ENCODE measurements at places on chromosomes 4 and X. TPM values are rescaled to one million over a fixed set of nuclear protein-coding genes. Genes with fewer than 3 reads are reported as not detected.
A peak's percentile ranks its signal among the peaks of the same experiment; 100 is the strongest.

Gene CD38
- total RNA-seq, result 12.0 TPM

- H3K27ac ChIP-seq, result peak overlapping the region; percentile 42
- H3K27me3 ChIP-seq, result no peaks in the 10 kb centered on the region
- DNase-seq, result no peak
- no peak overlapping the region for H3K4me3 ChIP-seq
- H3K4me1 ChIP-seq, result peaks cover 24% of the 10 kb centered on the region
Observed at GRCh38 chr4:2651998-2652397, 104.1 kb downstream of the TNIP2 start.

Gene DCAF16
- 33.9 TPM for total RNA-seq

DNA sequence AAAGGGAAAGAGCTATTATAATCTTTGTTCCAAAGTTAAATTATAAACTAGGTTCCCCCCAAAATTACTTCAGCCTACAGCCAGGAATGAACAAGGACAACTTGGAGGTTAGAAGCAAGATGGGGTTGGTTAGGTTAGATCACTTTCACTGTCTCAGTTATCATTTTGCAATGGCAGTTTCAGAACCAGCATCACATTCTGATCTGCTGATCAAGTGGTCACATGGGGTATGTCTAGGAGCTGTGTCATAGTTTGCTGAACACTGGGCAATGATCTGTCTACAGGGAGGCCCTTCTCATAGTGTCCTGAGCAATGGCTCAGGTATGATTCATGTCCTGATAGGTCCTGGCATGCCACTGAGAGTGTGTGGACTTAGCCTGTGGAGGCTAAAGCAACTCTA is 41.6 kb upstream of the XIAP start:
- H3K27ac ChIP-seq, result no peak overlapping the region
- no peak overlapping the region for H3K4me3 ChIP-seq
- H3K27me3 ChIP-seq, result no peaks in the 10 kb centered on the region
- peaks cover 2% of the 10 kb centered on the region for H3K4me1 ChIP-seq

DNA sequence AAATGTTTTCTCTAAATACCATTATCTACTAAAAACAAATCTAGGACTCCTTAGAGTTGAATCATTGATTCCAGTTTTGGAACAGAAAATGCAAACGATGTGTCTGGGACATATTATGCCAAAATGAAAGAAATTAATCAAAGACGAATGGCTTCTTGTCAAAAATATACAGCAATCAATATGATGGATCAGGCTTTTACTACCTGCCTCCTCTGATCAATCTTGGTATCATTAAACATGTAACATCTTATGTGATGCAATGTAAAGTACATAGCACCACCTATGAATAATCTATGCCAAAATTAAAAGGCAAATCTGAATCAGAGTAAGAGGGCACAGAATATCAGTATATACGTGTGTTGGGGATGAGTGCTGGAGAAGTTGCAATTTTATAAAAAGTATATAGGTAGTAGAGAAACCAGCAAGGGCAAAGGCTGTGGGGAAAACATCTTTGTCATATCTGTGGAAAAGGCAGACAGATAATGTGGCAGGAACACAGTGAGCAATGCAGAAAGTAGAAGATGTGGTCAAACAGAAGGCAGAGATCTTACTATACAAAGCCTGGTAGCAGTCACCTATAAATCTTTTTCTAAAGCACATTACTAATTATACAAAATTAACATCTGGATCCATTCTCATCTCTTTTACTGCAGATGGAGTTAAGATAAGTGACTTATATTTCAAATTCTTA is 152.7 kb downstream of the ANTXR2 start:
- no peak overlapping the region for H3K4me3 ChIP-seq
- H3K4me1 ChIP-seq, result peaks cover 11% of the 10 kb centered on the region
- H3K27ac ChIP-seq, result no peak overlapping the region
- no peaks in the 10 kb centered on the region for H3K36me3 ChIP-seq
- no peak for DNase-seq

GRCh38 chr4:161519611-161520010 is 644.2 kb downstream of the FSTL5 start:
- H3K4me3 ChIP-seq, result no peak overlapping the region
- DNase-seq, result no peak
- H3K27ac ChIP-seq, result no peak overlapping the region
- H3K4me1 ChIP-seq, result no peaks in the 10 kb centered on the region
- no peaks in the 10 kb centered on the region for H3K36me3 ChIP-seq
- no peaks in the 10 kb centered on the region for H3K27me3 ChIP-seq
